ENCODE measurements at places on chromosomes 2 and 18.

DNA sequence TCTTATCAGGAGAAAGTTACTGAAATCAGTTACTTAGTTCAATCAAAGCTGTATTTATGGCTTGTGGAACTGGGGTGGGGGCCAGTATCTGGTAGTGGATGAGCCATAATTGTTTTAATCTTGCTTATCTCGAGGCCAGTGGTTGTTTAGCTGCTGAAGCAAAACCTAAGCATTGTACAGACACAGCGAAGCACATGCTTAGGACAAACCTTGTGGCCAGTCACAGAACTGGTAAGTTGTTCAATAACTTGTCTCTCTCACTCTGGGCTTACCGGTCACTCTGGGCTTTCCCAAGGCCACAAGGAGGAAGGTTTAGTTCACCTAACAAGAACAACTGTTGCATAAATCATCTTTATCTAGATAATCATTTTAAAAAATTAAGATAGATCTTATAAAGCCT lies 296.6 kb upstream of the NETO1 start:
- DNase-seq: no peak

- DNase-seq: no peak
Measured at GRCh38 chr2:7552825-7553570, 635.8 kb downstream of the RNF144A start.

DNA sequence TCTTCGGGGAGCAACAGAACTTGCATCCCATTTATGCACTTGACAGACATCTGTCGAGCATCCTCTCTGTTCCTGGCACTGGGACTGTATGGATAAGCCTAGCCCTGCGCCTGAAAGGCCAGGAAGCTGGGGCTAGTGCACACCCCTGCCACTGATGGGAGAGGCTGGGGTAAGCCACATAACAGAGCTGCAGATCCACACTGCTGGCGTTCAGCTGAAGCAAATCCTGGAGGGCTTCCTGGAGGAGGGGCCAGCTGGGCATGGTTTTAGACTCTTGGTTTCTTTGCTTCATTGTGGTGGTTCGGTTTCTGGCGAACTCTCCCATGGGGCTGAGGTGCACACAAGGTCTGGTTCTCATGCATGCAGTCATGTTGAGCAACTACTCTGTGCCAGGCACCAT lies 45.5 kb upstream of the FOSL2 start:
- DNase-seq: no peak

DNA sequence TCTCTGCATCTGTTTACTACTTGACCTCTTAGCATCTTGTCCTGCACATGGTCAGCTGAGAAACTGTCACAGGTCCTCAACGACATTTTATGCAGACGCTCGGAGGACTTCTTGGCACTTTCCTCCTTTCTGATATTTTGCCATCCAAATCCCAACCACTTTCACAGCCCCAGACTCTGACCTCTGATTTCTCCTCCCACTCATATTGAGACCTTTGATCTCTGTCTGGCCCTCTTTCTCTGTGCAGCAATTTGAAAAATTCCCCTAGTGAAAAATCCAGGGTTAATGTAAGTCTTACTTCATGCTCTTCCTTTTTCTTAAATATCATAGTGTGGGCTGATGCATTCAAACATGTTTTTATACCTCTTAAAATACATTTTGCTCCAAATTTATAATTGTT lies 273.8 kb downstream of the CCDC102B start:
- DNase-seq: no peak

DNA sequence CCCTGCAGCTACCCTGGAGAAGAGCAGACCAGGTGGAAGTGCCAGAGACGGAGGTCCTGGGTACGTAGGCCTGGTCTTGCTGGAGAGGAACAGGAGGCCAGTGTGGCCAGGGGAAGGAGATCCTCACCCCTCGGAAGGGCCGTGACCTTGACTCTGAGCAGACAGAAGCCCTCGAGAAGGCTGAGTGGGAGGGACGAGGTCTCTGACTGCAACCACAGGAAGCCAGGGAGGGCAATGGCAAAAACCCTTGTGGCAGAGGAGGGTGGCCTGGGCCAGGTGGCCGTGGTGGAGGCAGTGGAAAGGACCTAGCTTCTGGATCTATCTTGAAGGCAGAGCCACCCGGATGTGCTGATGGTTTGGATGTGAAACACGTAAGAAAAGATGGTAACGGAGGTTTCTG lies 28.1 kb downstream of the THAP4 start:
- no peak for DNase-seq

- no peak for DNase-seq
Measured at GRCh38 chr2:106261871-106262321, 67.8 kb upstream of the UXS1 start.

DNA sequence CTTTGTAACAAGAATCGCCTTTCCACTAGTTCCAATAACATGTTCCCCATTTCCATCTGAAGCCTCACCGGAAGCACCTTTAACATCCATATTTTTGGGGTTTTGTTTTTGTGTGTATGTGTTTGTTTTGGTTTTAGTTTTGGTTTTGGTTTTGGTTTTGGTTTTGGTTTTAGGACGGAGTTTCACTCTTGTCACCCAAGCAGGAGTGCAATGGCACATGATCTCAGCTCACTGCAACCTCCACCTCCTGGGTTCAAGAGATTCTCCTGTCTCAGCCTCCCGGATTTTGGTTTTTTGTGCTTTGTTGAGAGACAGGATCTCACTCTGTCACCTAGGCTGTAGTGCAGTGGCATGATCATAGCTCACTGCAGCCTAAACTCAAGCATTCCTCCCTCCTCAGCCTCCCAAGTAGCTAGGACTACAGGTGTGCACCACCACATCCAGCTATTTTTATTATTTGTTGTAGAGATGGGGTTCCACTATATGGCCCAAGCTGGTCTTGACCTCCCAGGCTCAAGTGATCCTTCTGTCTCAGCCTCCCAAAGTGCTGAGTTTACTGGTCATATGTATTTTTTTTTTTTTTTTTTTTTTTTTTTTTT lies 36.3 kb downstream of the TGOLN2 start:
- DNase-seq: no peak

GRCh38 chr2:221241072-221241471 lies 331.0 kb downstream of the EPHA4 start:
- no peak for DNase-seq

GRCh38 chr2:55490554-55490953 lies 29.0 kb upstream of the CFAP36 start:
- peak; percentile 86 for DNase-seq

DNA sequence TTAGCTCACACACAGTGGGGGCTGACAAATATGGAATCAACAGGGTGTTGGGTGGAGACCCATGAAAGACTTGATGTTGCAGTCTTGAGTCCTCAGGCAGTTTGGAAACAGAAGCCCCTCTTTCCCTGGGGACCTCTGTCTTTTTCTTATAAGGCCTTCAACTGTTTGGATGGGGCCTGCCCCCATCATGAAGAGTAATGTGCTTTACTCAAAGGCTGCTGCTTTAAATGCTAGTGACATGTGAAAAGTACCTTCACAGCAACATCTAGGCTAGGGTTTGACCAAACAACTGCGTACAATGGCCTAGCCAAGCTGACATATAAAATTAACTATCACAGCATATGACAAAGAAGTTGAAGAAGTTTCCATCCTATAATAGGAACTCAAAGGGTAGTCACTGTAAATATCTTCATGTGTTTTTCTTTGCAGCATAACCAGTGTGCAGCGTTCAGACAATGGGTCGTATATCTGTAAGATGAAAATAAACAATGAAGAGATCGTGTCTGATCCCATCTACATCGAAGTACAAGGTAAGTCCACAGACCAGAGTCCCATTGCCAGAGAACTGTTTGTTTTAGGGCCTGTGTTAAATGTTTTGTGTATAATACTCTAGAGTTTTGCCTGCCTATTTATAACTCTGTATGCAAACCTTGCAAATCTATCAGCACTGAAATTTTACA lies 46.3 kb downstream of the MERTK start:
- DNase-seq: no peak

- no peak for DNase-seq
Measured at GRCh38 chr2:111691164-111691875, 192.7 kb downstream of the ANAPC1 start.

- DNase-seq: no peak
Measured at GRCh38 chr2:148969659-148970061, 68.8 kb upstream of the LYPD6B start.

GRCh38 chr2:57368190-57368589 lies 678.4 kb upstream of the VRK2 start:
- DNase-seq: no peak

- DNase-seq: no peak
Measured at GRCh38 chr18:21327101-21327500, 85.1 kb downstream of the GREB1L start.

GRCh38 chr18:56257205-56257604 lies 381.2 kb downstream of the TXNL1 start:
- no peak for DNase-seq

DNA sequence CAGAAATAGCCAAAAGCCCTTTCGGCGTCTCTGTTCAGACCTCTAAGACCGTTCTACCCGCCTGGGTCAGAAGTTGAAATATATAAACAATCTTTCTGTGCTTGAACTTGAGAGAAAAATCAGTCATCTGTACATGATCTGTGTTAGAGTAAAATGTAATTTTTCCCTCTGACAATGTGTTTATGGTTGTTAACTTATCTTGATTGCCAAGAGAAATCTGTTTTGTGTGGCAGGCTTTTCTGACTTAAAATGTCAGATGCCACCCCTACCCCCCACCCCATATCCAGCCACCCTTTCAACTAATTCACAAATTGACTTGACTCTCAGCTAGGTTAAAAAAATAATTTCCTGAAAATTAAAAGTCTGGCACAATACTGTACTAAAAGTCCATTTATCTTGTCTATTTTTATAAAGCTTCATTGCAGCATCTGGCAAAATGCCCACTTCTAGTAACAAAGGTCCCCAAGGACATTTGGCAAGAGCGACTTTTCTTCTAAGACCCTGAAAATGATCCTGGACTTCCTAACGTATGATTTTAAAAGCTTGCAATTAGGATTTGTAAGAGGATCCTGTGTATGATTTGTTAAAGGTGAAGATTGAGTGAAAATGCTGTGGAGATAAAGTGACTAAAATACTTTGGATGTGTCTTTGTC lies 304.2 kb downstream of the EPHA4 start:
- no peak for DNase-seq

GRCh38 chr2:225083276-225083675 lies 41.0 kb upstream of the DOCK10 start:
- no peak for DNase-seq

- no peak for DNase-seq
Measured at GRCh38 chr2:233817361-233817911, 36.9 kb downstream of the HJURP start.

- DNase-seq: no peak
Measured at GRCh38 chr2:10581990-10582389, 107.8 kb downstream of the NOL10 start.

DNA sequence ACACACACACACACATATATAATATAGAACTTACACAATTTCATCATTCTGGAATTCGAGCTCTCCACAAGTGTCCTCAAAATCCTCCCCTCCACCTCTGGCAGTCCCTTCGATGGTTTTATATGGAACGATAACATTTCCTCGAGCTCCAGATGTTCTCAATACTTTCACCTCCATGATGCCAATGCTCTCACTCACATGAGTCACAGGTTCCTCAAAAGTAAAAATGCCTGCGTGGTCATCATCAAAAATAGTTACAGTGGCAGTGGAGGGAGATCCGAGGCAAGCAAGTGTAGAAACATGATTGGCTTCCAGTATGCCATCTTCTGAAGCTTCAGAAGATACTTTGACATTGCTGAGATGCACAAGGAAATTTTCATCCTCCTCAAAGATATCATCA lies 23.5 kb downstream of the SLC8A1 start:
- DNase-seq: no peak

GRCh38 chr2:30237239-30237965 lies 6.1 kb downstream of the LBH start:
- no peak for DNase-seq

GRCh38 chr2:29351248-29351647 lies 236.0 kb downstream of the CLIP4 start:
- DNase-seq: no peak

DNA sequence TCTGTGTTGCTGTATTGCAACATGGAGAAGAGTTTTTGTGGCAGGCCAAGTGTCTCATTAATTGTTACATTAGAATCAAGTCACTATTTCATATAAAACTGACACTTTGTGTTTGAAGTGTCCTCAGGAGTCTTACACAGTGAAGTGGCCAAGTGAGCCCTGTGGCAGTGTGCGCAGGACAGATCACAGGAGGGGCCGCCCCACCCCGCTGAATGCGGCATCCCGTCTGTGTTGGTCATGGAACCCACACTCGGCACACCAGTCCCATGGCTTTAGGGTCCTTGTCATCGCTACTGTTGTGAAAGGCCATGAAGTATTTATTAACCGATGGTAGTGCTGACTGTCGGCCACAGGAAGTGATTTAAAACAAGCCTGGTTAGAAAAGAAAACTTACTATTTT lies 144.7 kb upstream of the NFATC1 start:
- no peak for DNase-seq

GRCh38 chr18:48660346-48661228 lies 121.8 kb downstream of the CTIF start:
- DNase-seq: no peak

- no peak for DNase-seq
Measured at GRCh38 chr2:26767129-26767528, 3.0 kb downstream of the SLC35F6 start.

- DNase-seq: peak; percentile 61
Measured at GRCh38 chr18:14086458-14087231, 45.6 kb downstream of the ZNF519 start.

DNA sequence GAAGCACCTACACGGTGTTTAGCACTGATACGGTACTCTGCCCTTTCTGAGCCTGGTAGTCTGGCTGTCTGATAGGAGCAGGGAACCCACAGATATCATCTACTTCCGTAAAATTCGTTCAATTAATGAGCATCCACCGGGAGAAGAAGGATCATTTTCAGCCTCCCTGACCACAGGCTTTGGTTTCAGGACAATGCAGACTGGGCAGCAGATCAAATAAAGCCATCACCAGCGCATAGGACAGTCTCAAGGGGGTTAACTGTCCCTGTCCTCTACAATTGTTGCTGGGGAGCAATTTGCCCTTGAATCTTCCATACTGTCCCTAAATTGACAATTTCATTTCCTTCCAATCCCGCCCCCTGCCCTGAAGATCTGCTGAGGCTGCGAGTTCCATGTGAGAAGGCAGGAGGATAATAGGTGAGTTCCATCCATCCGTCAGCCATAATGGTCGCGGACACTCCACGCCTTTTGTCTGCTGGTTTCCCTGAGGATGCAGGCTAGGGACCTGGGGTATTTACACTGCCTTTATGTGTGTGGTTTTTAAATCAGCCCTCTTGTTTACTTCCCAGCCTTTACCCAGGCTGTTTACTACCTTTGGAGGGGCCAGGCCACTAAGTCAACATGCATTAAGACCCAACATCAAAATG lies 110.0 kb downstream of the MYCN start:
- no peak for DNase-seq

GRCh38 chr2:81481242-81481993 lies 1176.9 kb upstream of the LRRTM1 start:
- no peak for DNase-seq
